Activated CD4-positive, alpha-beta memory T cell treated with anti-CD3 and anti-CD28 coated beads, Interleukin-2, amount 10 ng/mL, durations not matched to agents 7 days and 5 days (primary cell): ENCODE measurements at places on chromosomes 16 and 17.

- no peak for DNase-seq
Measured at GRCh38 chr17:50303051-50303450, 28.8 kb downstream of the TMEM92 start.

GRCh38 chr17:54968988-54969332, 395 bp downstream of the STXBP4 start:
- no peak for DNase-seq

- no peak for DNase-seq
Measured at GRCh38 chr16:50282955-50283631, 16.7 kb downstream of the ADCY7 start.

DNA sequence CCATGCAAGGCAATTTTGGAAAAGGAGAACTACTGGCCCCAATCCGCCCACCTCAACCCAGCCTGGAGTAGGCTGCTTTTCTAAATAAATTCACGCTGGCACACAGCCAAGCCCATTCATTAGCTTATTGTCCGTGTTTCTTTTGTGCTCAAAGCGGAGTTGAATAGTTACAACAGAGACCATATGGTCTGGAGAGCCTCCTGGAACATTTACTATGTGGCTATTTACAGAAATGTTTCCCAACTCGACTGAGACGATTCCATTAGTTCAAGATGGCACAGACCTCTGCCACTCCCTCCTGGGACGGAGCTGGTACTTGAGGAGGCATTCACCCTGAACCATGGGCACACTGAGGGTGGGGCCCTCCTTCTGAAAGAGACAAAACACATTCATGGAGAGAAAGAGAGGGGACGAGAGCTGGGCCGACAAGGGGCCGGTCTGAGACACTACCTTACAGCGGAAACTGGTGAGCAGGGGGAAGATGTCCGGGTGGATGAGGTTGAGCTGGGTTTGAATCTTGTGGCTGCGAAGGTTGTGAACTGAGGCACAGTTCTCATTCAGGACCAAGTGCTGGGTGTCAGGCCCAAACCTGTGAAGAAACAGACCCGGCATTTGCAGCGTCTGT, 15.7 kb downstream of the ELAC2 start:
- no peak for DNase-seq

DNA sequence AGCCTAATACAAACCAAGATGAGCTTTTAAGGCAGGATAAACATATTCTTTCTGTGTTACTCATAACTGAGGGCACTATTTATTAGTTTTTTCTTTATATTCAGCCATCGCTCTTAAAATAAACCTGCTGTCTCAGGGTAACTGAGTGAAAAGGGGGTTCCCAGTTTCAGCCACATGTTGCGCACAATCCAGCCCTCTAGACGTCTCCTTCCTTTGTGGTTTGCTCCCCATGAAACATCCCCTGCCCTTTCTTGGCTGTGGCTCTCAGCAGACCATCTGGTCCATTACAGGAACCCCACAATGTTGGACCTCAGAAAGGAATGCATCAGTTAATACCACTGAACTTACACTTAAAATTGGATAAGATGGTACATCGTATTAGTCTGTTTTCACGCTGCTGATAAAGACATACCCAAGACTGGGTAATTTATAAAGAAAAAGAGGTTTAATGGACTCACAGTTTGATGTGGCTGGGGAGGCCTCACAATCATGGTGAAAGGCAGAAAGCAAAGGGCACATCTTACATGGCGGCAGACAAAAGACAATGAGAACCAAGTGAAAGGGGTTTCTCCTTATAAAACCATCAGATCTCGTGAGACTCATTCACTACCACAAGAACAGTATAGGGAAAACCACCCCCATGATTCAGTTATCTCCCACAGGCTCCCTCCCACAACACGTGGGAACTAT, 12.6 kb upstream of the IL21R start:
- no peak for DNase-seq

DNA sequence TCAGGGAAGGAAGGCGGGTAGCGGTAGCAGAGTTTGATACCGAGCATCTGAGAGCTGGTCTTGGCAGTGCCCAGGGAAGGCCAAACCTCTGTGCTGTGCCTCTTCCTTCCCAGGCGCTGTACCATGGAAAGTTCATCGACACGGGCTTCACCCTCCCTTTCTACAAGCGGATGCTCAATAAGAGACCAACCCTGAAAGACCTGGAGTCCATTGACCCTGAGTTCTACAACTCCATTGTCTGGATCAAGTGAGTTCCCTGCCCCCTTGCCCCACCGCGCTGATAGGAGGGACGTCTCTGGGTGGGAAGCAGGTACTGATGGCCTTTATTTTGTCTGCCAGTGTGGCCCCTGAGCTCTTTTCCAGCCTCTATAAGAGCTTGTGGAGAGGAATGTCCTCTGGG, 15.4 kb upstream of the CLEC18A start:
- no peak for DNase-seq

GRCh38 chr16:79505344-79505743, 95.2 kb downstream of the MAF start:
- DNase-seq = no peak

DNA sequence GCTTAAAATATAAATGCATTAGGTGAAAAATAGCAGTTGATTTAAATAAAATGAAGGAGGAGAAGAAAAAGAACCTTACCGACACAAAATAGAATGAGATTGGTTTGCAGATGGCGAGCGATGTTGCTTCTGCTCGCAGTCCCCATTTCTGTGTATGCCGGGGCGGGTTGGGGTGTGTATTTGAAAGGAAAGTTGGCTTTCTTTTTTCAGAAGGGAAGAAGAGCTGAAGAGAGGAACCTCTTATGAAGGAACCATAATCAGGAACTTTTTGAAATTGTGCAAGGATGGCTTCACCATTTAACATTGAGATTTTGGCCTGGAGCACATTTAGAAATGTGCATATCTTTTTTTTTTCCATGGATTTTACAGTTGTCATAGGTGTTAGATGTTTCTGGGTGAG, at the start of gene IGSF6:
TSS of gene IGSF6 (minus strand) at position 156 of the 400 bp plus-strand sequence. CDS start at position 146, 10 bp downstream.
- DNase-seq = no peak
